ENCODE measurements at places on chromosomes 1 and 21. TPM values are rescaled to one million over a fixed set of nuclear protein-coding genes. Genes with fewer than 3 reads are reported as not detected.

Gene WLS
- 154 TPM for total RNA-seq

Gene CTSS
- 5.2 TPM for total RNA-seq

Gene C1QC
- not detected for total RNA-seq

Gene USP24
- total RNA-seq, result 57.0 TPM

Gene LCK
- total RNA-seq, result not detected

Data from uterine smooth muscle cell (primary cell).